Effector CD4-positive, alpha-beta T cell (primary cell): ENCODE measurements at places on chromosomes 6 and 20.
A peak's percentile ranks its signal among the peaks of the same experiment; 100 is the strongest.

- no peak for DNase-seq
These were observed 467.5 kb downstream of the PRKN start for GRCh38 chr6:162260027-162260426.

- DNase-seq = no peak
These were observed 3.9 kb upstream of the SLC9A8 start for GRCh38 chr20:49808753-49809152.

- no peak for DNase-seq
These were observed 52.9 kb downstream of the ATP9A start for GRCh38 chr20:51715163-51715855.

GRCh38 chr6:78831492-78831891, 35.9 kb upstream of the IRAK1BP1 start:
- no peak for DNase-seq

DNA sequence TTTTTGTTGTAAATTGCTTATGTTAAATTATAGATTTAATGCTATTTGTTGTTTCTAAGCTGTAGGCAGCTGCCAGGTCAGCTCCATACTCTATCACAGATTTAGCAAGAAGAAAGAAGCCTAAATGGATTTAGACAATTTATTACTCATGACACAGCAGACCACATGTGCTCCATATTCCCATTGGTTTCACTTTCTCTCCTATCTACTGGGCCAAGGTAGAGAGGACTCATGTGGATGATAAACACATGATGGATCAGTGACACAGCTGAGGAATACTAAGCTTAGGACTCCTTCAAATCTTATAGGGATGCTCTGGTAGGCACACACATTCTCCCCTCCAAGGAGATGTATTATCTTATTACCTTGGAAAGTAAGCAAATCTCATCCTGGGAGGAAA, 553.0 kb upstream of the ADGRB3 start:
- no peak for DNase-seq

GRCh38 chr6:111409430-111409829, 73.6 kb downstream of the REV3L start:
- DNase-seq = no peak

DNA sequence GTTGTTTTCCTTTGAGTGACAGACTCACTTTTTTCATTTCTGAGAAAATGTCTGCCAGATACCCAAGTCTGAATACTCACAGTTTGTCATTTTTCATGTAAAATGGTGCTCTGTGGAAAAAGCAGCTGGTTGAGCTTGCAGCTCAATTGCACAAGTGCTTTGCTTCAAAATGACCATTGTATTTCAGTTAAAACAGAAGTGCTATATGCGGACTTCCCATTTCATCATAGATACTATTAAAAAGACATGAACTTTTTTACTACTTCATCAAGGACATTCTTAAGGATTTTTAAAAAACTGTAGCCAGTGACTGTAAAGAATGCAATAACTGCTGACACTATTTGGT, 61.5 kb downstream of the KCNS1 start:
- no peak for DNase-seq

- DNase-seq = no peak
These were observed 64.9 kb upstream of the BHLHE23 start for GRCh38 chr20:63071541-63072181.

DNA sequence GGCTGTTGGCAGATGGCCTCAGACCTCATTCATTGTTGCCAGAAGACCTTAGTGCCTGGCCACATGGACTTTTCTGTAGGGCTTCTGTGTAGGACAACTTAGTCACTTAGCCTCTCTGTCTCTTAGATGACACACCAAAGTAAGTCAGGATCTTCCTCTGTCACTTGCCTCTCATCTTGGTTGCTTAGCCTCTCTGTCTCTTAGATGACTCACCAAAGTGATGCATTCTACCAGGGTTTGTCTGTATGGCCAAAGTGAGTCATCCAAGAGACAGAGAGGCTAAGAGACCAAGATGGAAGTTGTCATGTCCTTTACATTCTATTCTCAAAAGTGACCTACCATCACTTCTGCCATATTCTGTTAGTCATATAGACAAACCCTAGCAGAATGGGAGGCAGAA, 255.9 kb upstream of the DEFB112 start:
- DNase-seq = no peak

DNA sequence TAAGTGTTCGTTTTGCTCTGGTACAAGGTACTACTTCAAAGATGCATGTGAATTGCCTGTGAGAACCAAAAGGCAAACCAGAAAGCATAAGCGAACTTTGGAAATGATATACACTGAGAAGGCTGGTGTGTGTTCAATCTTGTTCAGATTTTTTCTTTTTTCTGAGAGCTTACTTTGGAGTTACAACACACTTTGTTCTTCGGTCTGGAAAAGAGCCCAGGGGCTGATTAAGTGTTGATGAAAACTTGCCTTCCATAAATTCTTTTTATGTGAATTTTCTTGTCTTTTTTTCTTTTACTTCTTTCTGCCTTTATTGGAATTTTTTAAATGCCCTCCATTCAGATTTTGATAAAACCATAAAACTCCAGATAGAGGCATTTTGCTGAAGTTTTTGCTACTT, 395.1 kb upstream of the SASH1 start:
- no peak for DNase-seq

- DNase-seq = no peak
These were observed 600.5 kb upstream of the GJE1 start for GRCh38 chr6:141532211-141532610.

GRCh38 chr6:84560436-84561390, 203.7 kb downstream of the TBX18 start:
- no peak for DNase-seq

DNA sequence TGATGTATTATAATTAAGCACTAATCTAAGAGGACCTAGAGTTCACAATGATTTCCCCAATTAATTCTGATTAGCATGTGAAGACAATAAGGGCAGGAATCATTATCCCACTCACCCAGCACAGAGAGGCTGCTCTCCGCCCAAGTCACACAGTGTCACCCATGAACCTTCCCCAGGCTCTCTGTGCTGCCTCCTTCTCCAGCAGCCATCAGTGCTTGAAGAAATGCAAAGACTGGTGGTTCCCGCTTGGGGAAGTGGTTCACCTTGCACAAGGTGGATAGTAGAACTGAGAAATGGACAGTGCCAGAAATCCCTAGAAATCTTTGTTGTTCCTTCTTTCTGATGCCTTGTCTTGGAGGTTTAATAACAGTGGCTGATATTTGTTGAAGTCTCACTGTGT, 401.3 kb downstream of the QKI start:
- no peak for DNase-seq

DNA sequence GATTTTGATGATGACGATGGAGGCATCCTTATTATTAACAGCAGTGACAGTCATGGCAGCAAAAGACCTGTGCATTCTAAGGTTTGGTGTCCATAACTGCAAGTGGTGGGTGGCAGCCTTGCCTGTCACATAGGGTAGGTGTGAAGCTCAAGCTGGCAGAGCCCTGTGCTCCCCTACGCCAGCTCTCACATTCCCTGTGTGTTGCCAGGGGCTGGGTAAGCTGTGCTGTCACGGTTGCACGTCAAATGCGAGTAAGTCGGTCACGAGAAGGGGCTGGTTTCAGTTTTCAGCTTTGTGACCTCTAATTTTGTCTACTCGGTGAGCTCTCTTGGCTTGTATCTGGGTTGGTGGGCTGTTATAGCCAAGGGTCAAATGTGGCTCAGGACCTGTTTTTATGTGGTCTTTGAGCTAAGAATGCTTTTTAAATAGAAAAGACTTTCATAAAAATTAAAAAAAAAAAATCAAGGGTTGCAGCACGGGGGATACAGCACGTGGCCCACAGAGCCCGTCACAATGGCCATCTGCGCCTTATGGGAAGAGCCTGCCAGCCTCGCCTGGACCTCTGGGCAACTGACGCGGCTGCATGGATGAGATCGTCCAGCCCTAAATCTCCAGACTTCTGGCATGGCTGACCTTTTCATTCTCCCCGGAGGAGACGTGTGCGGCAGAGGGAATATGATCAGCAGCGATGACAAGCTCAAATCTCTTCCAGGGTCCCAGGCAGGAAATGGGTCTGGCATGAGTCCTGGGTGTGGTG, 148.5 kb downstream of the PHACTR3 start:
- DNase-seq = no peak

- DNase-seq = peak; percentile 40
These were observed 2.0 kb downstream of the SMIM29 start for GRCh38 chr6:34246563-34247391.

- no peak for DNase-seq
These were observed 206.8 kb downstream of the SIM1 start for GRCh38 chr6:100257793-100258395.

DNA sequence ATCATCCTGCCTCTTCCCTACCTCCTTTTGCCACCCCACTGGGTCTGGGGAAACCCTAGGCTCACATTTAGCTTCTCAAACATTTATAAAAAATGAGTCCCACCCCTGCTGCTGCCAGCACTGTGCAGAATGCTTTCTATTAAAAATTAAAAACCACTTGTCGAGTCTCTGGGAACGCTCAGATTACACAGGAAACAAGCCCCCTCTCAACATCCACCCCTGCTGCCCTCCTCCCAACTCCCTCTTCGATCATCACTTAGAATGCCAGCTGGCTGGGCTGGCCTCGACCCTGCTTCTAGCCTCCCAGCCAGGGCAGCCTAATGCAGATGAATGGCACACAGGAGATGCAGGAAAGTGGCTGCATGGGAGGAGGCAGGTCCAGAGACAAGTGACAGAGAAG, 75.8 kb downstream of the CDH22 start:
- DNase-seq = no peak

- no peak for DNase-seq
These were observed 6.1 kb upstream of the SFT2D1 start for GRCh38 chr6:166348305-166348949.

DNA sequence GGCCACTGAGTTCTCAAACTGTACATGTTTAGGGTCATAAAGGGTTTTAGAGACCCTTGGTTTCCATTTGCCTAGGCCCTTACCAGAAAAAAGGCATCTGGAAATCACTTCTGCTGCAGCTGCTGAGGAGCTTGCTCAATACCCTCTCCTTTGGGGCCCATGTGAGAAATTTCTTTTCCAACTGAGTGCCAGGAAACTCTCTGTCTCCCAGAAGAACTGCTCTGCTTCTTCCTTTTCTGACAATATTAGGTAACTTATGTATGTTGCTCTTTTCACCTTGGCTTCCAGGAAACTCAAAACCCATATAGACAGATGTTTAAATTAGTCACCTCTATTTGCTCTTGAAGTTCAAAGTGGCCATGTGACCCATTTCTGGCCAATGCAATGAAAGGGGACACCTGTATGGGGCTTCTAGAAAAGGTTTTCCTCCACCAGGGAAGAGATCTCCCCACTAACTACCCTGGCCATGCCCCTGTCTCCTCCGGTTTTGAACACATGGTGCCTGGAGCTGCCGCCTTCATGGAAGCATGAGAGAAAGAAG, 121.6 kb downstream of the PREX1 start:
- no peak for DNase-seq
